ENCODE measurements at places on chromosomes 5 and 9.

GRCh38 chr5:75235711-75236110 is 967 bp downstream of the ANKRD31 start:
- DNase-seq, result no peak

- no peak for DNase-seq
These were observed 15.5 kb downstream of the C5orf15 start for GRCh38 chr5:133952729-133953567.

DNA sequence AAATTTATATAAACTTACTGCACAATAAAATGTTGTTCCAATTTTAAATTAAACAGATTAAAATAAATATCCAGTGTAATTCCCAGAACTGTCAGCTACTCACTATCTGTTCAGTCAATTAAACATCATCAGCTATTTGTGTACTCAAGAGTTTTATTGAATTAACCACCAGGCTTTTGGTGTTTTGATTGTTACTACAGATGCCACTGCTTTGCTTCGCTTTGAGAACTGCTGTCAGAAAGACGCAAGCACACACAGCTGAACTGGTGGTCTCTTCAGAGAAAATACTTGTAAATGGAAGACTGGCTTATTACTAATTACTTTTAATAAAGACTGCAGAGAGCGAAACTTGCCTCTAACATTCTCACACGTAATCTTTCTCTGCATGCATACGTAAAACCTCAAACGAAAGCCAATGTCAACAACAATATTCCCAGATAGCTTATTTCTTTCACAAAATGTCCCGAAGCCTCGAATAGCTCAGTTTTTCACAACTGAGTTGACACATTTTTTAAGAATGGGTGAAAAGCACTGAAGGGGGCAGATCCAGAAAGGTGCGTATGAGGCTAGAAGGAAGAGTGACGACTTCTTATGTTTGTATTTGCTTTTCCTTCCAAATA is 259.6 kb upstream of the RPS23 start:
- no peak for DNase-seq

- no peak for DNase-seq
These were observed 466.0 kb upstream of the DAP start for GRCh38 chr5:11227064-11227463.

GRCh38 chr5:132224716-132225115 is 2.9 kb downstream of the P4HA2 start:
- no peak for DNase-seq

DNA sequence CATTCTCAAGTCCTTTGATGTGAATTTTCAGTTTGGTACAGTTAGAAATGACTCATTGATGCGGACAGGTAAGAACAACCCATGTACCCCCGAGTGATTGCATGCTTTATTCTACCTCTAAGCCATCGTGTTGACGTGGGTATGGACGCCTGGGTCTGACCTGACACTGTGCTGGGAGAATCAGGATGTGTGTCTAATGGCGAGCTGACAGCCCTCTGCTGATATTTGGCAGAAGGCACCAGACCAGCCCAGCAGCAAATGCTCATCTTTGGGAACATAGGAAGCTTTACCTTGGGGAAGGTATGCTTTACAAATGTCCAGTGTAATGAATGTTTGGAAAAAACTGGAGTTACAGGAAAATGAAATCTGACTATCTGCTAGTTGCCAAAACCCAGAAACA is 20.1 kb downstream of the SLC46A2 start:
- DNase-seq, result no peak

DNA sequence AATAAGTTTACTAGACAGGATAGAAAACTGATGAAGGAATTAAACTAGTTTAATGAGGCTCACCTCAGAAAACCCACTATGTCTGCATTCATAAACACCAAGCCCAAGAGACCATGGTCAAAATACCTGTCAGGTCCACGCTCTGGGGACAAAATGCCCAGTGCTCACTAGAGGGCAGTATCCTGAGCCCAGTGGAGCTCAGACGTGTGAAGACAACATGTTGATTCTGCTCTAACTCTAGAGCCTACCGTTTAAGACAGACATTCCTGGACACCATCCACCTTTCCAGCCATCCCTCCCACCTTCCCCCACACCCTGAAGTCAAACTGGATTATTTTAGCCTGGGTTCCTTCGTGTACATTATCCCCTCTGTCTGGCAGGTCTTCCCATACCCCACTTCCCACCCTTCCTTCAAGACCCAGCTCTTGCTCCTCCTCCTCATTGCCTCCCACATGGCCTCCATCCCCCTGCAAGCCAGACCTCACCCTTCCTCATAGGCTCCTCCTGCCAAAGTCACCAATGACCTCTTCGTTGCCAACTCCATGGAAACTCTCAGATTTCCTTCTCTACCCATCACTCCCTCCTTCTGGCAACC is 142.3 kb upstream of the FSTL4 start:
- DNase-seq, result no peak

- no peak for DNase-seq
These were observed 19.3 kb downstream of the PAEP start for GRCh38 chr9:135580664-135581380.

DNA sequence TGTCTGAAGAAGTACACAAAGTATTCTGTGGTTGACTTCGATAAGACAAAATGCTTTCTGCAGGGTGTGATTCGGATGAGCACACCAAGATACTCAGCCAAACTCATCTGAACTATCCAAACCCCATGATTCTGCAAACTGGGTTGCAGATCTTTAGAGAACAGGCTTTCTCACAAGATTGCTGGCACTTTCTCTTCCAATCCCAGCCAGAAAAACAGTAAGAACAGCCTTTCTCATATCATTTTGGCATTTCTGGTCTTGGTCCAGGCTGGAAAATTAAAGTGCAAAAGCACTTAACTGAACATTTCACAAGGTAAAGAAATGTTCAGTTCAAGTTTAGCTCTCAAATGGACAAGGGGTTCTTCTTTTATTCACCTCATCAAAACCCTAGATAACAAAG is 269.1 kb downstream of the NR2F1-AS1 start:
- no peak for DNase-seq

GRCh38 chr9:92911511-92912475 is 34.0 kb upstream of the ZNF484 start:
- DNase-seq, result no peak

GRCh38 chr5:56837381-56837780 is 22.0 kb downstream of the MAP3K1 start:
- no peak for DNase-seq
